H7 (cell line): ENCODE measurements at places on chromosomes 13 and 19. TPM values are rescaled to one million over a fixed set of nuclear protein-coding genes. Genes with fewer than 3 reads are reported as not detected.

Gene ATP11A
- total RNA-seq: 9.9 and 14.7 TPM in 2 replicates

Gene ZNF470
- total RNA-seq: 1.4 and 1.9 TPM in 2 replicates

Gene SIGLEC8
- not detected in 2 replicates for total RNA-seq

Gene RNASEH2B
- total RNA-seq: 40.9 and 47.3 TPM in 2 replicates

Gene SLC6A16
- total RNA-seq: 0.24 and 4.3 TPM in 2 replicates

Gene KLK14
- not detected in 2 replicates for total RNA-seq

Gene LILRB4
- total RNA-seq: not detected in 2 replicates

Gene ATP4A
- total RNA-seq: 0.21 TPM in 1 of 2 replicates, not detected in the other

Gene CCDC194
- total RNA-seq: 0.42 and 1.5 TPM in 2 replicates

Gene CEACAM3
- total RNA-seq: not detected in 2 replicates

Gene KLC3
- 1.6 and 1.8 TPM in 2 replicates for total RNA-seq

Gene LACC1
- total RNA-seq: 0.14 and 0.33 TPM in 2 replicates

Gene CPT1C
- total RNA-seq: 25.8 and 28.9 TPM in 2 replicates

Gene MEDAG
- total RNA-seq: 1.8 and 1.9 TPM in 2 replicates

Gene DNAJC15
- total RNA-seq: 0.33 and 0.45 TPM in 2 replicates

Gene DENND1C
- total RNA-seq: 0.59 and 1.1 TPM in 2 replicates

Gene NCAN
- 0.81 and 1.7 TPM in 2 replicates for total RNA-seq

Gene METTL21C
- total RNA-seq: not detected in 2 replicates

Gene IRGC
- not detected in 2 replicates for total RNA-seq

Gene FGF22
- total RNA-seq: not detected in 2 replicates

Gene RNF113B
- not detected in 2 replicates for total RNA-seq

Gene C5AR2
- total RNA-seq: 0.03 TPM in 1 of 2 replicates, not detected in the other

Gene ZNF345
- 3.0 and 3.3 TPM in 2 replicates for total RNA-seq

Gene SLC25A41
- 0.11 and 1.2 TPM in 2 replicates for total RNA-seq

Gene ETHE1
- 15.0 and 17.0 TPM in 2 replicates for total RNA-seq

Gene CCDC8
- 39.6 and 44.3 TPM in 2 replicates for total RNA-seq
